Progenitor cell of endocrine pancreas (in vitro differentiated cells): ENCODE measurements at places on chromosomes 1 and 21. TPM values are rescaled to one million over a fixed set of nuclear protein-coding genes. Genes with fewer than 3 reads are reported as not detected.

- H3K27ac ChIP-seq: peak overlapping the region; percentile 43
- H3K27me3 ChIP-seq: no peaks in the 10 kb centered on the region
- DNase-seq: no peak
Measured at GRCh38 chr1:3405974-3406867, 48.2 kb upstream of the ARHGEF16 start.

DNA sequence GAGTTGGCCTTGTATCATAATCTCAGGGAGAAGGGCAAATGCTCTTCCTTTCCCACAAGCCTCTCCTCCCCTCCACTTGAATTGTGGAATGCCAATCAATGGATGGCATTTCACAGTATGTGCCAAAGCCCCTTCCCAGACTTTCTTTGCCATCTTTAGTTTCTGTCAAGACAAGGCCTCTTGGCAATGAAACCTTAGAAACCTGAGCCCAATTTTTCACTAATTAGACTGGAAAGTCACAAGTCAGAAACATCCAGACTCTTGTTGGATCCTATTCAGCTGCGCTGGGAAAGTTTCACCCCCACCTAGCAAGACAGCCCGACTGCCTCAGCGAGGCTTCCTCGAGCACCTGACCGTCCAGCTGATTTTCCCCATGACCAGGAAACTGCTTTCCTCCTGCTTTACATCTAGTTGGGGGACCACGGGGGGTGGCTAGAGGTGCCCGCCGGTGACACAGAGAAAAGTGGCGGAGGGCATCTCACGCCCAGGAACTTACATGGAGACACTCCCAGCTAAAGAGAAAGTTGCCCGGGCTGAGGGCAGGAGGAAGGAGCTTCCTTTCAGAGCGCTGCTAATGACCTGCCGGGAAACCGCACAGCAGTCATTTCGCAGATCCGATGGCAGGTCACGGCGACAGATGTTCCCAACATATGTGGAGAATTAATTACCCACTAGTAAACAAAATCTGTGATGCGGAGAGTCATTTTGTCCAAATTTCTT is 302.6 kb upstream of the RRP15 start:
- H3K36me3 ChIP-seq: no peaks in the 10 kb centered on the region
- no peak for DNase-seq

DNA sequence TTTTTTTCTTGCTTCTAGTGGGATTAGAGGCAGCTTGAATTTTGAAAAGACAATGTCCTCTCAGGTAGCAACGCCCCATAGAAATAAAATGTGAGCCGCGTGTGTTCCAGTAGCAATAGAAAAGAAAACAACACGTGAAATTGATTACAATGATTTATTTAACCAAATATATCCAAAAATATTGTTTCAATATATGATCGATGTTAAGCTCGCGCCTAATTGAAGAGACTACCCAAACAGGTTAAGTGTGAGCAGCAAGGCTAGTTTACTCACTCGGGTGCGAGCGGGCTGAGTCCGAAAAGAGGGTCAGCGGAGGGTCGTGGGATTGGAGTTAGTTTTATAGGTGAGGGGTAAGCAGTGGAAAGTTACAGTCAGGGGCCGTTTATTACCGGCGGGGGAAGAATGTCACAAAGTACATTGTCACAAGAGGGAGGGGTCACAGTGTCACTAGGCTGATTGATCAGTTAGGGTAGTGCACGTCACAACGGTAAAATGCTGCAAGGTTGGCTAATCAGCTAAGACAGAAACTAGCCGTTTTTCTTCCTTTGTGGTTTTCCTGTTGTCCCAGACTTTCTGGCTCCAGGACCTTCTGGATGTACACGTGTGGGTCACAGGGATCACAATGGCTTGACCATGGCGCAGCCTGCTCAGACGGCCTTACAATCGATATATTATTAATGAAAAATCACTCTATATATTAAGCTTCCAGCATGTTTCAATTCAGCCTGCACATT is 697 bp upstream of the ZNF670 start:
- peaks cover 13% of the 10 kb centered on the region for H3K4me1 ChIP-seq
- peaks cover 25% of the 10 kb centered on the region for H3K36me3 ChIP-seq
- no peaks in the 10 kb centered on the region for H3K27me3 ChIP-seq
- H3K4me3 ChIP-seq: peak overlapping the region; percentile 92

GRCh38 chr1:56774067-56774609 is 45.1 kb downstream of the FYB2 start:
- no peak for DNase-seq
- H3K4me1 ChIP-seq: no peaks in the 10 kb centered on the region
- no peak overlapping the region for H3K27ac ChIP-seq
- H3K27me3 ChIP-seq: no peaks in the 10 kb centered on the region
- H3K36me3 ChIP-seq: no peaks in the 10 kb centered on the region
- H3K4me3 ChIP-seq: no peak overlapping the region

GRCh38 chr1:152870831-152871730 is 7.0 kb upstream of the SMCP start:
- H3K36me3 ChIP-seq: no peaks in the 10 kb centered on the region
- H3K27me3 ChIP-seq: peaks cover 4% of the 10 kb centered on the region
- H3K27ac ChIP-seq: no peak overlapping the region
- no peaks in the 10 kb centered on the region for H3K4me1 ChIP-seq

DNA sequence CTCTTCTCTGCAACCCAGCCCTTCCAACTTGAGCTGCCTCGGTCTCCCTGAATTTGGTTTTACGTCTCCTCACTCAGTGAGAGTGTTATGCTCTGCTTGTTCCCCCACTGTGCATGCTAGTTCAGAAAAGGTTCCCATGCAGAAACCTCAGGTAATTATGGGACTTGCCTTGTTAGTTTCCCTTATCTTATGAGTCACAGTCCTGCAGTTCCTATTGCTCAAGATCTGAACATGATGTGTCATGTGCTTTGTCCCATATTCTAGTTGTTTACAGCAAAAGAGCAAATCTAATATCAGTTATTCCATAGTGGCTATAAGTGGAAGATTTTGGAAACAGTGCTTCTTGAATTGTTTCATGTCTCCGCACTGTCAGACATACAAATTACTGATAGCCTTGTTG is 74.4 kb downstream of the DUSP10 start:
- H3K4me3 ChIP-seq: no peak overlapping the region
- H3K27me3 ChIP-seq: no peaks in the 10 kb centered on the region
- peaks cover 34% of the 10 kb centered on the region for H3K4me1 ChIP-seq

DNA sequence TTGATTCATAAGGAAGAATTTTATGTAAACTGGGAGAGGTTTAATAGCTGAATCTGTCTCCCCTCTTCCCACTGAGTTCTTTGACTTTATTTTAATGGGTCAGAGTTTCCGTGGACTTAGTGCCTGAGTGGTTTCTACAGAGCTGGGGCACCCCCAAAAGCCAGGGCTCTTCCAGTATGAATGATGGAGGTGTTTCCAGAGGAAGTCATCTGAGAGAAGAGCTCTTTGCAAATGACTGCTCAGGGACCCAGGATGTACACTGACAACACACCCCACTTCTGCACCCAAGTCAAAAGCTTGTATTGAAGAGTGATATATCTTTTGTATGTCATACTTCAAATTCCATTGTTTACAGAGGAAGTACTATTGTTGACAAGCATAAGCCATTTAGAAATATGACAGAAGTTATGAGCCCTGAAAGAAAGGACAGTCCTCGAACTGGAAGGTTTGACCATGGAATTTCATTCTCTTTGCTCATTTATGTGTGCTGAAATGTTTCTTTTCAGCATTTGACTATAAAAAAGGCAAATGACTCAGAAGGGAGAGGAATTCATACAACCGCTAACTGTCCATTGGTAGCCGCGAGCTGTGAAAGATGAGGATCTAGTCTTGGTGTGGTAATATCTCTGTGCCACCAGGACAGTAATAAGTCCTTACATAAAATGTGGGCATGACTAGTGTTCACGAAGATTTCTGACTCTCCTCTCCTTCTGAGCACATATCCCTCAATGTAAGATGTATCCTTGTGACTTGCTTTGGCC is 25.4 kb upstream of the LMX1A start:
- peaks cover 40% of the 10 kb centered on the region for H3K27me3 ChIP-seq
- no peak for DNase-seq
- no peaks in the 10 kb centered on the region for H3K4me1 ChIP-seq
- no peaks in the 10 kb centered on the region for H3K36me3 ChIP-seq
- no peak overlapping the region for H3K4me3 ChIP-seq

GRCh38 chr21:34022627-34023335 is 50.6 kb upstream of the MRPS6 start:
- H3K4me3 ChIP-seq: no peak overlapping the region
- no peak overlapping the region for H3K27ac ChIP-seq
- no peaks in the 10 kb centered on the region for H3K36me3 ChIP-seq
- H3K27me3 ChIP-seq: no peaks in the 10 kb centered on the region
- DNase-seq: no peak
- H3K4me1 ChIP-seq: peaks cover 12% of the 10 kb centered on the region

The ABCA4 gene
- 0.86 and 2.0 TPM in 2 replicates for total RNA-seq

The HPDL gene
- total RNA-seq: 2.4 and 3.6 TPM in 2 replicates

The ARHGAP30 gene
- 0.20 TPM in 1 of 2 replicates, not detected in the other for total RNA-seq
